MM.1S (cell line): ENCODE measurements at places on chromosomes 6 and 20.

DNA sequence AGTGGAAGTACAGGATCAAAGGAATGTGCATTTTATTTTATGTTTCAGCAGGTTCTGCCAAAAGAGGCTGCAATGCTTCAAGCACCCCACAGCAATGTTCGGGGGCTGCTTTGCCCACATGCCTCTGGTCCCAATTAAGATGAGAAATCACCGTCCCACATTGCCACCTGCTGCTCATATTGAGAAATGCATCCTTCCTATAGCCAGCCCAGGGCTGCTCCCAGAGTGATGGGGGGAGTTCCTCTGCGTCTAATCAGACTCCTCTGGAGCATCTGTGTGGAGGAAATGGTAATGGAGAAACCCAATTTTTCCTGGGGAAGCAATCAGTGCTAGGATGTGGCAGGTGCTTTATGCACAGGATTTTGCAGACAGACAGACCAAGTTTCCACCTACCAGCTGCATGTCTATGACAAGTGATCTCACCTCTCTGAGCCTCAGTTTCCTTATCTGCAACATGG is 33.7 kb downstream of the PTGIS start:
- peak; percentile 41 for DNase-seq

DNA sequence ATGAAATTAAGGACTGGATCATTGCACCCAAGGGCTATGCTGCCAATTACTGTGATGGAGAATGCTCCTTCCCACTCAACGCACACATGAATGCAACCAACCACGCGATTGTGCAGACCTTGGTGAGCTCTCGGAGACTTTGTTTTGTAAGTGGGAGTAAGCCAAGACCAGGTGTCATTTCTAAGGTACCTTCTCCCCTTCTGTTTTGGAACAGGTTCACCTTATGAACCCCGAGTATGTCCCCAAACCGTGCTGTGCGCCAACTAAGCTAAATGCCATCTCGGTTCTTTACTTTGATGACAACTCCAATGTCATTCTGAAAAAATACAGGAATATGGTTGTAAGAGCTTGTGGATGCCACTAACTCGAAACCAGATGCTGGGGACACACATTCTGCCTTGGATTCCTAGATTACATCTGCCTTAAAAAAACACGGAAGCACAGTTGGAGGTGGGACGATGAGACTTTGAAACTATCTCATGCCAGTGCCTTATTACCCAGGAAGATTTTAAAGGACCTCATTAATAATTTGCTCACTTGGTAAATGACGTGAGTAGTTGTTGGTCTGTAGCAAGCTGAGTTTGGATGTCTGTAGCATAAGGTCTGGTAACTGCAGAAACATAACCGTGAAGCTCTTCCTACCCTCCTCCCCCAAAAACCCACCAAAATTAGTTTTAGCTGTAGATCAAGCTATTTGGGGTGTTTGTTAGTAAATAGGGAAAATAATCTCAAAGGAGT is 30.4 kb downstream of the TXNDC5 start:
- peak; percentile 36 for DNase-seq

DNA sequence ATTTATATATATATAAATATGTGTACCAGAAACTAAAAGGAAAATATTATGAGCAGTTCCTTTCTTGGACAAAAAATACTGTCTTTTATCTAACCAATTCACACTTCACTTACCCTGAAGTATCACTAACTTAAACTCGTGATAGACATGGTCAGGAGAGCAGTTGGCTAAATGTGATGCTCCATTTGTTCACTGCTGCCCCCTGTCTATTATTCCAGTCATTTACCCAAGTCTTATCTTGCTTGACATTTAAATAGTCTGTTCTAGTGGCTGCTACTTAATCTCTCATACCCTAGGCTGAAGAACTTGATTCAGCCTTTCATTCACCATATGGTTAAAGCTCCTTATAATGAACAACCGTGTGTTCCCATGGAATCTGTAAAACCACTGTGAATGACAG is 789.6 kb upstream of the EYS start:
- DNase-seq = peak; percentile 44

DNA sequence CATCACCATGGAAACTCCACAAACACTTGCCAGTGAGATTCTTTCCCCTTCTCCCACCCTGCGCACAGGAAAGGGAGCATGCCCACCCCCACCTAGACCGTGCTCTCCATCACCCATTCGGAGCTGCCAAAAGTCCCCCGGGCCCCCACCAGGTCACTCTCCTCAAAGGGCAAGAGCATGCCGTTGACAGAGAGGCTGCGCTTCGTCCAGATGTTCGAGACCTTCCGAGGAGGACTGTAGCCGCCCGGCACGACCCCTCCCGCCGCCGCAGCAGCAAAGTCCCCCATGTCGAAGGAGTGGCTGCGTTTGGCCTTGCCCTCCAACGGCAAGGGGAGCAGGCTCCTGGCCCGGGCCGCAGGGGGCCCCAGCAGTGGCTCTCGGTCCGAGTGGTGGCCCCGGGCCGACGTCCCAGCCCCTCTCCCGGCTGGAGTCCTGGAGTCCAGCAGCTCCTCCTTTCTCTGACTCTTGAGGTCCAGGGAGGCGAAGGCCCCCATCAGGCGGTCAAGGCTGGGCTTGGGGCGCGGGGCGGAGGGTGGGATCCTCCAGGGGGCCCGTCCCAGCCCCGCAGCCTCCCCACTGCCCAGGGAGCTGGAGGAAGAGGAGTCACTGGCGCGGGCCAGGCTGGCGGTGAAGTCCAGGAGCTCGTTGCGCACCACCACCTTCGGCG is 195.2 kb downstream of the LRFN2 start:
- no peak for DNase-seq

- DNase-seq = no peak
Measured at GRCh38 chr6:14275493-14275851, 157.9 kb downstream of the CD83 start.

DNA sequence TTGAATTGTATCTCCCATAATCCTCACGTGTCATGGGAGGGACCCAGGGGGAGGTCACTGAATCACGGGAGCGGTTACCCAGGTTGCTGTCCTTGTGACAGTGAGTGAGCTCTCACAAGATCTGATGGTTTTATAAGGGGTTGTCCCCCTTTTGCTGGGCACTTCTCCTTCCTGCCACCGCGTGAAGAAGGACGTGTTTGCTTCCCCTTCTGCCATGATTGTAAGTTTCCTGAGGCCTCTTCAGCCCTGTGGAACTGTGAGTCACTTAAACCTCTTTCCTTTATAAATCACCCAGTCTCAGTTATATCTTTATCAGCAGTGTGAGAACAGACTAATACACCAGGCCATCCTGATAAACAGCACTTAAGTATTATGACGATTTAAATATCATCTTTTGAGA is 9.0 kb upstream of the MRGBP start:
- DNase-seq = no peak

DNA sequence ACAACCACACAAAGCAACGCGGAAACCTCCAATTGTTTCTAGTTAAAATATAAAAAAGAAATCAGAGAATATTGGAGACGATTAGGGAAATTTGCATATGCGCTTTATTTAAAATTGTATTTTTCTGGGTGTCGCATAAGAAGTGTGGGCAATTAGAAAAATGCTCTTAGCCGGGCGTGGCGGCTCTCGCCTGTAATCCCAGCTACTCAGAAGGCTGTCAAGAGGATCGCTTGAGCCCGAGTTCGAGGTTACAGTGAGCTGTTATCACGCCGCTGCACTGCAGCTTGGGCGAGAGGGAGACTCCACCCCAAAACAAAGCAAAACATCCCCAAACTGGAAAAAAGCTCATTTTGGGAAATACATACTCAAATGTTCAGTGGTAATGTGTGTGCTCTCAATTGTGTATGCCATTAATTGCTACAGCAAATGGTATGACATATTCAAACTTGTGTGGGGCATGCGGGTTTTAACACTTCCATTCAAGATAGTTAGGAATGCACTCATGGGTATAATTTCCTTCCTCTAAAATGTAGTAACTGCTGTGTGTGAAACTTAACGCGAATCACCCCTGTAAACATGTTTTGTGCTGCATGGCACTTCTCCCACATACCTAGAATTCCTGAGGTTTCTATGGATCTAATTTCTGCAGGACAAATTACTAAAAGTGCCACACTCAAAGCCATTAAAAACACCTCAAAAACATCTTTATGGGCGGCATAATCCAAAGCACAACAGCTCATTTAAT is 54.7 kb upstream of the HFE start:
- peak; percentile 59 for DNase-seq

DNA sequence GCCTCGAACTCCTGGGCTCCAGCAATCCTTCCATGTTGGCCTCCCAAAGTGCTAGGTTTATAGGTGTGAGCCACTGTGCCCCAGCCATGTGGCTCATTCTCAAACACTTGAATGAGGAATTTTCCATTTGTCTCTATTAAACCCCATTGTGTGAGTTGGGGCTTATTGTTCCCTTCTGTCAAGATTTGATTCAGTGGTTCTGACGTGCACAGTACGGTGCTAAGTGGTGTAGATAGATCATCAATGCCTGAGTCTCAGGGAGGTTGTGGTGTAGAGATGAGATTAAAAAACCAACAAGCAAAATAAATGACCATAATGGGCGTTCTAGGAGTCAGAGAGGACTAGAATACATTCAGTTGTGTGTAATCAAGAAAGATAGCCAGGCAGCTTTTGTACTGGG is 335.6 kb downstream of the PRL start:
- no peak for DNase-seq

DNA sequence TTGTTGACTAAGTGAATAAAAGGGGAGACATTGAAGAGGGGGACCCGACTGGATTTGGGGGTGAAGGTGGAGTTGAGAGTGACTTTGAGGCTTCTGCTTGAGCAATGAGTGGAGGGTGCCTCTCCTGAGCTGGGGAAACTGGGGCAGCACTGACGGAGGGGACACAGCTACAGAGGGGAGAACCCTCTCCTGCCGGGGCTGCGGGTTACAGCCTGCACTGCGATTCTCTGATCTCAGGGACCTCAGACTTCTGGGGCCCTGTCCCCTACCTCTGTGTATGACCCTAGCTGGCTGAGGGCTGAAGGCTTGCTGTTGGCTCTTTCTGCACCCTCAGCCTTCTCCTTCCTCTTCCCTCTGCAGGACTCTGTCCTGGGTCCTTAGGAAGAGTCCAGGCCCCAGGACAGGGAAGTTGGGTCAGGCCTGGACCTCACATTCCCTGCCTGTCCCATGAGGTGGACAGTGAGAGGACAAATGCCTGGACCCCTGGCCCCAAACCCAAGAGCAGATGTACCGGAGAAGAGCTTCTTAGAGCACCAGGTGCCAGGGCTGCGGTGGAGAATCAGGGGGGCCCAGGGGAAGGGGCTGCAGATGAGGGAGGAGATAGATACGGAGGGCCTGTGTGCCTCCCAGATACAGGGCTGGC is 13.7 kb upstream of the FAM110A start:
- DNase-seq = no peak

DNA sequence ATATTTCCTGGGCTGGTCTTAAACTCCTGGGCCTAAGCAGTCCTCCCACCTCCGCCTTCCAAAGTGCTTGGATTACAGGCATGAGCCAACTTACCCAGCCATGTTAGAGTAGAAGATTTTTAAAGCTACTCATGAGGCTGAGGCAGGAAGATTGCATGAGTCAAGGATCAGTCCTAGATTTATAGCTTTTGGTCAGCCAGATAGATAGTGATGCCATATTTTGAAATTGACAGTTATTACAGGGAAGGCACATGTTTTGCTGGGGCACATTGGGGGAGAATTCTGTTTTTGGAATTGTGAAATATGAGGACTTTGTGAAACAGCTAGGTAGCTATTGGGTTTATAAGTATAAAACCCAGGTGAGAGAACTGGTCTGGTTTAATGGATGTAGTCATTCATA is 40.9 kb downstream of the DOP1A start:
- DNase-seq = no peak

GRCh38 chr6:166613027-166613426 is 14.0 kb downstream of the RPS6KA2 start:
- no peak for DNase-seq

DNA sequence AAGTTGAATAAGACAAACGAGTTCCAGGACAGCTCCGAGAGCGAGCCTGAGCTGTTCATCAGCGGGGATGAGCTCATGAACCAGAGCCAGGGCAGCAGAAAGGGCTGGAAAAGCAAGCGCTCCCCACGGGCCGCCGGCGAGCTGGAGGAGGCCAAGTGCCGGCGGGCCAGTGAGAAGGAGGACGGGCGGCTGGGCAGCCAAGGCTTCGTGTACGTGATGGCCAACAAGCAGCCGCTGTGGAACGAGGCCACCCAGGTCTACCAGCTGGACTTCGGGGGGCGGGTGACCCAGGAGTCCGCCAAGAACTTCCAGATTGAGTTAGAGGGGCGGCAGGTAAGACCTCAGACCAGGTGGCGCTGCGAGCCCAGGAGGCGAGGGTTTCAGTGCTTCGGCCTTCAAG is 56.0 kb upstream of the TMEM181 start:
- no peak for DNase-seq

DNA sequence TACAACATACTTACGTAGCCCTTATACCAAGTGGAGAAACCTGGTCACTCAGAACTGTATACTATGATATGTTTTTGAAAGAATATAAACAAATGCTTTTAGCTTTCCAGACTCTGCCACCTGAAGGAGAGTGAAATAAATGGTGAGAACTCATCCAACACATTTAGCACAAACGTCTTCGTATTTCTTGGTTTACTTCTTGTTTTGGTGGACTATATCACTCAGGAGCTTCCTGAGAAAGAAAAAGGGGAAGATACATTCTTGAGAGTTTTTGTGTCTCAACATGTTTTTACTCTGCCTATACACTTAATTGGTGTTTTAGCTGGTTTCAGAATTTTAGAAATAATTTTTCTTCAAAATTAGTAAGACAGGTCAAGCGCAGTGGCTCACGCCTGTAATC is 19.4 kb upstream of the CTAGE9 start:
- no peak for DNase-seq
